ENCODE measurements at places on chromosomes 12 and 14. TPM values are rescaled to one million over a fixed set of nuclear protein-coding genes. Genes with fewer than 3 reads are reported as not detected.

AKAP3 gene
- 251 TPM for polyA plus RNA-seq

GPR68 gene
- 3.8 TPM for polyA plus RNA-seq

RTL1 gene
- polyA plus RNA-seq, result 0.34 TPM

GRCh38 chr12:75157385-75157784 is 52.3 kb downstream of the KCNC2 start:
- no peak for DNase-seq
- no peaks in the 10 kb centered on the region for H3K27me3 ChIP-seq
- no peak overlapping the region for H3K4me3 ChIP-seq
- H3K27ac ChIP-seq, result no peak overlapping the region
- no peaks in the 10 kb centered on the region for H3K4me1 ChIP-seq

PROX2 gene
- 0.08 TPM for polyA plus RNA-seq
